Activated naive CD8-positive, alpha-beta T cell treated with anti-CD3 and anti-CD28 coated beads, Interleukin-2, amount 50 U/mL, for 16 hours (primary cell): ENCODE measurements at places on chromosomes 16 and 17.
A peak's percentile ranks its signal among the peaks of the same experiment; 100 is the strongest.

GRCh38 chr17:49407086-49407485 is 7.6 kb downstream of the PHB1 start:
- no peak for DNase-seq

DNA sequence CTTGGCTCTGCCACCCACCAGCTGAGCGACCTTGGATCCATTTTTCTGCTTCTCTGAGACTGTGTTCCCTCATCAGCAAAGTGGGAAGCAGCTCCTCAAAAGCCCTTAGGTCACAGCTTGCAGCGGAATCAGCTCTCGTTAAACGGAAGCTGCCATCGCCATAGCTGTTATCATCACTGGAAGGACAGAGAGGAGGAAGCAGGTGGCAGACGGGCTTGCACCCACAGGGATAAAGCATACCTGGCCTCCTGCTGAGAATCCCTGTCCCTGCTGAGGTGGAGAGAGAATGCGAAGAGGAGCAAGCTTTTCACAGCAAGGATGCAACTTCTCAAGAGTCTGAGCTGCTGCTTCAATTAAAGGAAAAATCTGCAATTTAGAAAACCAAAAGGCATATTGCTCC is 106.6 kb downstream of the CLEC16A start:
- DNase-seq = no peak

GRCh38 chr17:54372069-54372749 is 528.4 kb upstream of the TOM1L1 start:
- DNase-seq = no peak

DNA sequence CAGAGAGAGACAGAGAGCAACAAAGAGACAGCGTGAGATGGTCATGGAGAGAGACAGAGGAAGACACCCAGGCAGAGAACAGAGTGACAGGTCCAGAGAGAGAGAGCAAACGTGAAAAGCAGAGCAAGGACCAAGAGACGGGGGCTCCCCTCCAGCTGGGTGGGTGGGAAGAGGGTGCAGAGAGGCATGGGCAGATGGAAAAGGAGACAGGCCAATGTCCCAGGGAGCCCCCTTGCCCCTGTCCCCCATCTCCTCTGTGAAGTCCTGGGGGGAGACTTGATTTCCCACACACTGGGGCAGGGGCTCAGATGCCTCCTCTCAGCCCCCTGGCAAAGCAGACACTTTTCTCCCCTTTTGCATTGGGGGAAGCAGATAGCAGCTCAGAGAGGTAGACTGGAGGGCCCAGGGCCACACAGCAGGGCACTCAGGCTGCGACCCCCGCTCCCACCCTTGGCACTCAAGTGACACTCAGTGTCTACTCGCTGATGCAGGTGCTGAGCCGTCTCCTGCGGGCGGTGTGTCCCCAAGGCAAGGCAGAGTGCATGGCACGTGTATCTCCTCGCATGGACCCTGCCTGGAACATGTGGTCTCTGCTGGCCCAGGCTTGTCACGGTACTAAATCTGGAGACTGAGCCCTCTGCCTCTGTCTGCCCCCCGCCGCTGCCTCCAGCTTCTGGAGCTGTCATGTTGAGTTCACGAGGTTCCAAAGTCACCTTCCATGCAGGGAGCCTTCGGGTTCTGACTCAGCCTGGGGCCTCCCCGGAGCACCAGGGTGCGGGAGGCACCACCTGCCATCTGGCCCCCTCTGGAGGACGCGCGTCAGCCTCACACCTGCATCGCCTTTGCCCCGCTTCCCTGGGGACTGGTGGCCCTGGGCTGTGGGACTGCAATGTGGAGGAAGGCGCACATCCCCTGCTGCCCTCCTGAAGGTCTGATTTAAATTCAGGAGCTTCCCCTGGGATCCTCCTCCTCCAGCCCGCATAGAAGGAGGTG is 215.9 kb upstream of the GSE1 start:
- no peak for DNase-seq

DNA sequence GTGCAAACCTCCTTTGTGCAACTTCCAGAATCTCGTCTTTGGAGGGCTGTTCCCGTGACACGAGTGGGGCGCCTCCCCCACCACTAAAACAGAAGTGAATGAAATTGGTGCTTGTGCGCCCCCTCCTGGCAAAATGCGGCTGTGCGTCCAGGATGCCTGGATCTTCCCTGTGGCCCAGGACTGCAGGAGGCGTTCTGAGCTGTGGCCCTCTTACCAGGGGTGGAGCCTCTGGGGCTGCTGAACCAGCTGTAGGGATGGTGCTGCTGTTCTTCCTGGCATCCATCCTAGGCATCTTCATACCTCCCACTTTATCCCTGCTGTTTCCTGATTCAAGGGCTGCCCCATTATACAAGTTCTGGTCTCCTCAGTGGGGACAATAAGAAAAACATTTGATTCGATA is 18.5 kb upstream of the NAGLU start:
- peak; percentile 56 for DNase-seq

DNA sequence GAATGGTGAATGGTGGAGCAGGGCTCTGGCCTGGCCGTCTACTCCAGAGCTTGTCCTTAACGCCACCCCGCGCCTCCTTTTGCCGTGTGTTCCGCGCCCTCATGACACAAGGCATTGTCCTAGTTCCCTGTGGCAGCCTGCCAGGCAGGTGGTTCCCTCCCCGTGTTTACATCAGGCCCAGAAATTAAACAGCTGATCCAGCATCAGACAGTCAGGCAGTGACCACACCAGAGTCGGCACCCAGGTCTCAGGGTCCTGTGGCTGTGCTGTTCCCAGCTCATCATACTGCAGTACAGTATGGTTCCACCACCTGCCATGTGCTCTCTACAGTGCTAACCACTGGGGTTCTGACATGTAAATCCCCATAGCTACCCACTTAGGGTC is 119.7 kb downstream of the RAB11FIP4 start:
- DNase-seq = no peak

DNA sequence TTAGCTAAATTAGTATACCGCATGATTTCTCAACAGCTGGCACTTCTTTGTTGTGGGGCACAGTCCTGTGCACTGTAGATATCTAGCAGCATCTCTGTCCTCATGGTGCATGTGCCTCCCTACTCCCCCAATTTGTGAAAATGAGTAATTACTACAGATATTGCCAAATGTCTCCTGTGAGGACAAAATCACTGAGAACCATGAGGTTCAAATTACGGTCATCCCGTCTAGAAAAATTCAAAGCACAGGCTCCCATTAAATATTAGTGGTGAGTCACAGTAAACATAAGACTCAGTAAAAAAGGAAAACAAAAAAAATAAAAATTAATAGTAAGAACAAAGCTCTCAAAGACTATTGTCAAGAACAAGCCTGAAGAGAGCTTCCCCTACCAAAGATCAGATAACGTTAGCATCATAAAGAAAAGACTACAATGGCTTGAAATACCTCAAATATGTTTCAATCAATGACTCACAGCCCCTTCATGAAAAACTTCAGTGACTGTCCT is 57.8 kb downstream of the STH start:
- DNase-seq = no peak

GRCh38 chr17:13352747-13353415 is 248.8 kb downstream of the HS3ST3A1 start:
- DNase-seq = no peak

DNA sequence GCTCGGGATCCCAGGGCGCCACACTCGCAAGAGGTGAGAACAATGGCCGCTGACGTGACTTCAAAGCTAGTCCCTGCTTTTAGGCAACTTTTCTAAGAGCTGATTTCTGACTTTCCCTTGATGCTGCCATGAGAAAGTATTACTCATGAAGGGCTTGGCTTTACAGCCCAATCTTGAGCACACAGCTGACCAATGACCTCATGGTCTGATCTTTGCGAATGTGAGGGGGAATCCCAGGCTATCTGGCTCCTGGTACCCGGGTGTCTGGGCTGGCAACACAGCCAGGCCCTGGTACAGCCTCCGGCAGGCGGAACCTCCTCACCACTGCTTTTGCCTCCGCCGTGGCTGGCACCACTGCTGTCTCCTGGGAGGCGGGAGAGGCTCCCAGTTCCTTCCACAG is 17.5 kb downstream of the NDUFAF8 start:
- DNase-seq = no peak

DNA sequence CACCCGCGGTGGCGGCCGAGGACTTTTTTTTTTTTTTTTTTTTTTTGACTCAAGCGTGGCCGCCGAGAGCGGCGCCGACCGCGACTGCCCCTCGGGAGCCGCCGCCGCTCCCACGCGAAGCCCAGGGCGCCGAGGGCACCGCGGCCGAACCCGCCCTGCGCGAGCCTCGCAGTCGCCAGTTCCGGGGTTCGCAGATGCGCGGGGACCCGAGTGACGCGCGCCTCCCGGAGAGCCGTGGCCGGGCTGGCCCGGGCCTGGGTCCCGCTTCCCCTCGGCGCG is 1.1 kb downstream of the METRNL start:
- no peak for DNase-seq

GRCh38 chr17:40060887-40061608 is 1.7 kb upstream of the THRA start:
- DNase-seq = no peak

DNA sequence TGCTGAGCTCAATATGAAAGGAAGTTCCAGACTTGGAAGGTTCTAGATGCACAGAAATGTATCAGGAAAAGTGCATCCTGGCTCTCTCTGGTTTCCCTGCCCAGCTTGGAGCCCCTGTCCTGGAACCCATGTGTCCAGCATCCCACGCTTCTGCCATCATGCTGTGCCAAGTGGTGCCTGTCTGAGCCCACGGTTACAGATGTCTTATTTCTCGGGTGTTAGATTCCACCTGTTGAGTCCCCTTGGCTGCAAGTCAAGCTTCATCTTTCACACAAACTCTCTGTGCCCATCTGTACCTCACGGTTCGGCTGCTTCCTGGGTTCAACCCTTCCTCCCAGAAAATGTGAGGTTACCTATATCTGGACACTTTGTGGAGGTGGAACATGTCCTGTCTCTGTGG is 22.5 kb downstream of the OR1D5 start:
- no peak for DNase-seq

DNA sequence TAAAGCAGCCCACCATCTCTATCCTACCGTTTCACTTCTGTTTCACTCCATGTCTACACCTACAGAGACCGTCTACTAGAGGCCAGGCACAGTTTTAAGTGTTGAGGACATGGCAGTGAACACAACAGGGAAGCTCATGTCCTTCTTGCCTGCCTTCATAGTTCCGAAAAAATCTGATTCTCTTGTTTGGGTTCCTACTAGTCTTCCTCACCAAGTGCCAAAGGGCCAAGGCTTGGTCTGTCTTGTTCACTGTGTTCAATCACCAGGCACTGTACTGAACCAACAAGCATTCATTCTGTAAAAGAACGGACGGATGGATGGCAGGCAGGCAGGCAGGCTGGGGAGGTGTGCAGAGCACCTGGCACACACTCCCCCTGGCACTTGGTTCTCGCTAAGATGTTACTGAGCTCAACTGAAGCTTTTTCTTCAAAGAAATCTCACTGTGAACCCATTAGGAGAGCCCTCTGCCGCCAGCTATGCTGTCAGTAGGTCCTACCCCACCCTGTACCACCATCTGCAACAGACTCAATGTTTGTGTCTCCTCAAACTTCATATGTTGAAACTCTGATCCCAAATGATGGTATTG is 2.5 kb downstream of the DEXI start:
- no peak for DNase-seq

DNA sequence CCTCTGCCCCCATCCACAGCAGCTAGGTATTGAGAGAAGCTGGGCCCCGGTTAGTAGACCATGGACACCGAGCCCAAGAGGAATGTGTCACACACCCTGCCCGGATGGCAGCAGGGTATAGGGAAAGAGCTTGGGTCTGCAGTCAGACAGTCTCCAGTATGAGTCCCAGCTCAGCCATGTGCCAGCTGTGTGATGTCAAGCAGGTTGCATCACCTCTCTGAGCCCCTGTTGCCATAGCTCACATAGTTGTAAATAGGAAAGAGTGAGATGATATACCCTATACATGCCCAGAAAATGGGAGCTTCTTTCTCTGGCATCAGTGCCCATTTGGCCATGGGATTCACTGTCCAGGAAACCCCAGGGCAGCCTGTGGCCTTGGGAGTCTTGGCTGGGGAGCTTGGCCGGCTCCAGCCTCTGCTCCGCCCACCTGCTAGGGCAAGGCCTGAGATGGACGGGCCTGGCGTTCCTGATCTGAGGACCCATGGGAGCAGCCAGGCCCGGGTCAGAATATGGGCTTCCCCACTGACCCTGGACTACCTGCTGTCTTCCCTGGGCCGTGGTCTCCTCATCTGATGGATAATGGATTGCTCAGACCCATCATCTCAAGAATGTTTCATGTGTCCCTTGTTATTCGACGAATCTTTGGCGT is 13.2 kb downstream of the CD300LG start:
- no peak for DNase-seq

- no peak for DNase-seq
Measured at GRCh38 chr17:77769215-77769614, 189.3 kb upstream of the TNRC6C start.

DNA sequence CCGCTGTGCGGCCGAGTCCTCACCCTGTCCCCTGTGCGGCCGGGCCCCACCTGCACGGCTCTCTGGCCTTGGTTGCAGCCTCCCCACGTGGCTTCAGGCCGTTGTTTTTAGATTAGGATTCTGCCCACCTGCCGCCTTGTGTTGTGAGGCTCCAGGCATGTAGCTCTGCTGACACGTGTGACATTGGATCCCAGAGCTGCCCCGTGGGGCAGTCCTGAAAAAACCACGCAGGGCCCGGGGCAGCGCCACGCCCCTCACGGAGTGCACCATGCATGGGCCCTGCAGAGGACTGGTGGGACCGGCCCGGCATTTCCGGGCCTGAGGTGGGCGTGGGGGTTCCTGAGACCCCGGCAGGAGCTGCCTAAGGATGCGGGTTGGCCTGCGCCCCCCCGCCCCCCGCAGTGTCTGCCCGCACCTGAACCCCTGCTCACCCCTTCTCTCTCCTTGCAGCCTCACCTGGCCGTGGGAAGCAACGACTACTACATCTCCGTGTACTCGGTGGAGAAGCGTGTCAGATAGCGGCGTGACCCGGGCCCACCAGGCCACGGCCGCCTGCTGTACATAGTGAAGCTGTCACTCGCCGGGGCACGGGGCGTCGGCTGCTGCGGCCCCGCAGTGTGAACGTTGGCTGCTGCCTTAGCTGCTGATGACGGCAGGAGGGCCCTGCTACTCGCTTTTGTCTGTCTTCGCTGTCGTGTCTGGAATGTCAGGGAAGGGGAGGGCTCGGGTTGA is 27.7 kb upstream of the CHMP6 start:
- DNase-seq = no peak

- no peak for DNase-seq
Measured at GRCh38 chr17:3626831-3627768, 8.9 kb downstream of the SHPK start.

DNA sequence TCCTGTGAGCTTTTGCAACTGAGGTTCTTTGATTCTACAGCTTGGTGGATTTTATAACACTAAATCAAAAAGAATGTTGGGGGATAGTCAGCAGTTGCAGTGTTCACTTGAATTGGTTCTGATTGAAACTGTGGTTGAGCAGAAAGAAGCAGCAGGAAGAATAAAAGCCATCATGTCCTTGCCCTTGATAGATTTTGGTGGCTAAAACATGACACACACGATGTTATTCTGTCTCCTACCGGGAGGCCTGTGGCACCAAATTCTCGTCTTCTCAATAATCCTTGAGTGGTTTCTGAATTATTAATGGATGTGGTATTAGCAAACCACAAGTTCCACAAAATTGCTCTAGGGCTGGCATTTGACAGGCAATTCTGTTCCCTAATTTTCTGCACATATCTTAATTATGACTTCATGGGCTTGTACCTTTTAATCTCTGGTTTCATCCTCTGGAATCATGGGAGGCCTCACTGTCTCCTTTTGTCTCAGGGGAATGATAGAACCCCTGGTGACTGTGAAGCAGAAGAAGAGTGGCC is 338.2 kb downstream of the SNX29 start:
- DNase-seq = no peak
